ENCODE measurements at places on chromosomes 5 and 9.

DNA sequence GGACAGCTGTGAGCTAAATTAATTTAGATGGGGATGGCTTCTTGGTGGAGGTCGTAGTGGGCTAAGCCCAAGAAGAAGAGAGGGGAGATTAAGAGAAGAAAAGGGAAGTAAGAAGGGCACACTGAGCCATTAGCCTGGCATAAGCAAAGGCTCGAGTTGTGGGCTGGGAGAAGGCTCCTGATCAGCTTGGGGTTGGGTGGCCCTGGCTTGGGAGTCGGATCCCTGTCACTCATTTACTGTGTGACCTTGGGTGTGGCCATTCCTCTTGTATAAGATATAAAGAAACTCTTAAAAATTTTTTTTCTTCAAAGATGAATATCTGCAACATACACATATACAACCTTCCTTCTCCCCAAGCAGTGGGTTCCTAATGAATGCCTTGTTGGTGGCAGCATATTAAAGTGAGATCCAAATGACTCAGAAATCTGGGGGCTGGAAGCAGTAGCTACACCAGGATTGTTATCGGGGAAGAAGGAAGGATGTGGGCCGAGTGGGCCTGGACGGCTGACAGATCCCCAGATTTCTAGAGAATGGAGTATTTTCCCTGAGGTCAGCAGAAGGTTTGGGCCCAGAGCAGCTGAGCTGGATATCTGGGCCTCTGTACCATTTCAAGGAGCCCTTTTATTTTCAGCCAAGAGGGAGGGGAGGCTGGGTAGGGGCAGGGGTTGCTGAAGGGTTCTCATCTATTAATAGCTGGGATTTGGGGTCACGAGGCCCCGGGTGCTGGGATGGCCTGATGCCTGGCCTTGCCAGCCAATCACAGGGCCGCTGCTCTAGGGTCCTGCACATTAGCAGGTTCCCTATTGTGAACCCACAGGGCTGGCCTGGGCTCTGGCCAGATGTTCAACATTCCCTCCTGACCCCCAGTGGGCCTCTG lies 52.1 kb downstream of the PPARGC1B start:
- no peak for DNase-seq

- DNase-seq: no peak
Observed at GRCh38 chr5:91076138-91076537, 307.0 kb downstream of the ARRDC3 start.

- DNase-seq: no peak
Observed at GRCh38 chr9:110408598-110408997, 70.9 kb upstream of the TXNDC8 start.

DNA sequence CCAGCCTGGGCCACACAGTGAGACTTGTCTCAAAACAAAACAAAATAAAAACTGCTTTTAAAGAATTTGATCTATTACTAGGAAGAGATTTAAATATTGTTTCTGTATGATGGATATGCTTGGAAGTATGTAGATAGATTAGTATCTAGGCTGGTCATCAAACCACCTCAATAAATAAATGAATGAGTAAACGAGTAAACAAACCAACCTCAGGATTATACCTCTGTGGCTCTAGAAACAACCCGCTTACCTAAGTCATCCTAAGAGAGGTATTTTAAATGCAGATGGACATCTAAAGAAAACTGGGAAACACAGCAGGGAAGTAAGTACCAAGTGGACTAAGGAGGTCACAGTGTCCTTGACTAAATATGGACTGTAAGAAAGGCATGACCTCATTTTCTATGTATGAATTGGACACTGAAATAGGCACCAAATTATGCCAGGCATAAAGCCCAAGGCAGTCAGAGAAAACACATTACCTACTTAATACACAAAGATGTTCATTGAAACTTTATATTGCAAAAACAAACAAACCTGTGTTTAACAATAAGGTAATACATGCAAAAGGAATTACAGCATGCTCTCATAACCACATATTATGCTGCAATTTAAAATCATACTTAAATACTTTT lies 7.3 kb downstream of the ANKH start:
- no peak for DNase-seq

DNA sequence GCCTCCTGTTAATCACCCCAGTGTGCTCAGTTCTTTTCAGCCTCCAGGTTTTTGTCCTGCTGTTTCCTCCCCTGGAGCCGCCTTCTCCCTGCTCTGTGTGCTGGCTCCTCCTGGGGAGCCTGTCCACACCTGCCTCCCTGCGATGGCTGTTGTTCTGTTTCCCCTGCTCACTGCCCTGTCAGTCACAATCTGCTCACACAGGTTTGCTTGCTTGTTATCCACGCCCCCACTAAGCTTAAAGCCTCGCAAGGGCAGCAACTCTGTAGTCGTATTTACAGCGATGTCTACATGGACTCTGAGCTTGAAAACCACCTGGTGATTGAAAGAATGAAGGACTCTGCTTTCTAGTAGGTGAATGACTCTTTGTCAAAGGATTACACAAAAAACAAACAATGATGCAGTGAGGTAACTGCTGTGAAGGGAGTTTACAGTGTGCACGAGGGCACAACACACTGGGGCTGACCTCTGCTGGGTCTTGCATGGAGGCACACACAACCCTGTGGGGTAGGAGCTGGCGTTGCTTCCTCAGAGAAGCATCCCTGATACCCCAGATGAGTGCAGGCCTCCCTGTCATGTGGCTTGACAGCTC lies 39.6 kb upstream of the TEX48 start:
- DNase-seq: no peak

GRCh38 chr9:113591899-113592625 lies 128.5 kb downstream of the RGS3 start:
- DNase-seq: no peak

GRCh38 chr9:21904371-21904770 lies 89.8 kb downstream of the CDKN2A start:
- DNase-seq: no peak

GRCh38 chr9:98637381-98637780 lies 71.4 kb downstream of the GABBR2 start:
- no peak for DNase-seq

- no peak for DNase-seq
Observed at GRCh38 chr9:87601176-87601575, 103.5 kb downstream of the DAPK1 start.

GRCh38 chr5:104606258-104606829 lies 1043.8 kb upstream of the NUDT12 start:
- DNase-seq: no peak
